ENCODE measurements at places on chromosomes 6 and 20. TPM values are rescaled to one million over a fixed set of nuclear protein-coding genes. Genes with fewer than 3 reads are reported as not detected.

Gene DZANK1
- 1.7 TPM for total RNA-seq

Gene GMDS
- 13.9 TPM for total RNA-seq

Gene PGC
- total RNA-seq, result not detected

Gene CYP39A1
- 0.33 TPM for total RNA-seq

Gene GJA1
- total RNA-seq, result 435 TPM

Gene FOXF2
- total RNA-seq, result 0.10 TPM

Gene RIOK1
- total RNA-seq, result 16.9 TPM

Gene CLDN20
- total RNA-seq, result not detected

Gene C6orf15
- 0.33 TPM for total RNA-seq

Gene BMP7
- total RNA-seq, result not detected

Gene DNAAF9
- total RNA-seq, result 17.3 TPM

Gene SLC32A1
- not detected for total RNA-seq

Gene CFB
- 1.2 TPM for total RNA-seq

Gene HDGFL1
- not detected for total RNA-seq

Gene PSORS1C2
- not detected for total RNA-seq
